ENCODE measurements at places on chromosomes 2 and 18.

- no peak for DNase-seq
These were observed 29.5 kb downstream of the COL5A2 start for GRCh38 chr2:189150033-189150432.

- no peak for DNase-seq
These were observed 55.6 kb downstream of the VIL1 start for GRCh38 chr2:218474527-218474926.

DNA sequence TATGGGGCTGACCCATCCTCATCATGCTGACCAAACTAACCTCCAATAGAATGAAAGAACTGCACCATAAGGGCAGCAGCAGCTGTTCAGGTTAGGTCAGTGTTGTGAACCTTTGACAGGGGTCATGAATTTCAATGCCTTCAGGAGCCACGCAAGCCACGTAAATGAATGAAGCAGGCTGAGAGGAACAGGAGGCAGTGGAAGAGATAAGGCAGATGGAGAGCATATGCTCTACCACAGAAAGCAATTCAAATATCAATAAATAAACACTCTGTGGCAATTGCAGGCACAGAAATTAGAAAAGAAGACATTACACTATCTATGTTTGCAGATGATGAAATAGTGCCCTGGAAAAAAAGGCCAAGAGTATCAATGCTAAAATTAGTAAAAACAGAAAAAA, 56.3 kb downstream of the SCG2 start:
- no peak for DNase-seq

DNA sequence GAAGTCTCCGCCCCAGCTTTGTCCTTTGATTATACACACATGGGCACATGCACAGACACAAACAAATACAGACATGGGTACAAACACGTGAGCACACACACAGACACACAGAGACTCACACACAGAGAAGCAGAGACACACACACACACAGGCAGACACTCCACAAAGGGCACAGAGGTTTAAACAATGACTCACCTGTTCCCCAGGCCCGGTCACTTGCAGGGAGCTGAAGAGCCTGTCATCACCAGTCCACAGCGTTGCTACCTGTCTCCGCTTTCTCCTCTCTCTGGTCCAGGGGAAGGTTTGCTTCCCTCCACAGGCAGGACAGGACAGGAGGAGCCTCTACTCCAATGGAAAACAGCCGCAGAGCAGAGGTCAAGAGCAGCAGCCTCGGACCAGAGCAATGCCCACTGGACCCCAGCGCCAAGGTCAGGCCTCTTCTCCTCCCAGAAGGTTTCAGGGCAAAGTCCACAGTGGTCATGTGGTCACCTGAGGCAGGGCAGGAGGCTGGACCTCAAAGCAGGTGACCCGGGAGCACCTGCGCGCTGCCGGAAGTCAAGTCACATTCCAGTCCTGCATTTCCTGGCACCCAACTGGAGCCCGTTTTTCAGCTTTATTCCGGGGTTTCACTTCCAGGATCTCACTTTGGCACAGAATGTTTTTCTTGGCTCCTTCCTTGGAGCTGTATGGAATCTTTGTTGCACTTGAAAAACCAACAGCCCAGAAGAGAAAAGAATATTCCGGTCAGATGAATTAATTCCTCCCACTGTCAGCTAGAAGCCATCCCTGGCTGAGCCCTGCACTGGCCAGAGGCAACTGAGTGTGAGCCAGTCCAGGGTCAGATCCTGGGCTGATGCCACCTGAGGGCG, at the start of gene RAB17:
Gene RAB17 (minus strand): TSS at position 463 of the 869 bp plus-strand sequence. CDS start 4,580 bp downstream, outside the sequence.
- DNase-seq: no peak

GRCh38 chr2:172772633-172773032, 37.0 kb downstream of the RAPGEF4 start:
- DNase-seq: no peak

DNA sequence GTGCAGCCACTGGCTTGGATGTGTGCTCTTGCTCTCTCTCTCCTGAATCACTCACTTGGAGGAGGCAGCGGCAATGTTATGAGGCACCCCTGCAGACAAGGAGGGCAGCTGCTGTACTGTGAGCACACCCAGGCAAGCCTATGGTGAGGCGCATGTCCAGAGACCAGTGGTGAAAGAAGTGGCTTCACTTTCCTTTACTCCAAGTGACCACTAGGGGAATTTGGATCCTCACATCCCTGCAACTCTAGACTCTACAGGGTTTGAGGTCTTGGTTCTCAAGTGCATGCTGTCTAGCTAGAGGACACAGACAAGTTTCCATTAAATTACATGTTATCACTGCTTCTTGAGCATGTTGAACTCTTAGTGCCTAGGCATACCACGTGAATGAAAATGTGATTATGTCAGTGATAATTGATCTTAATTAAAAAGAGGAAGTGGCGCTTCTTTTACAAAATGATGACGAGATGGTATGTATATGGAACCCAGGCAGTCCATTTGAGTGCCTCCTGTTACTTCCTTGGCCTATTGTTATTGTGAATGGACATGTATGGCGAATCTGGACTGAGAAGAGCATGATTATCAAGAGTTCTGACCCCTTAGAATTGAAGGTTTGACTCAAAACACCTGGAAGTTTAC, 181.0 kb upstream of the CDH2 start:
- DNase-seq: no peak

DNA sequence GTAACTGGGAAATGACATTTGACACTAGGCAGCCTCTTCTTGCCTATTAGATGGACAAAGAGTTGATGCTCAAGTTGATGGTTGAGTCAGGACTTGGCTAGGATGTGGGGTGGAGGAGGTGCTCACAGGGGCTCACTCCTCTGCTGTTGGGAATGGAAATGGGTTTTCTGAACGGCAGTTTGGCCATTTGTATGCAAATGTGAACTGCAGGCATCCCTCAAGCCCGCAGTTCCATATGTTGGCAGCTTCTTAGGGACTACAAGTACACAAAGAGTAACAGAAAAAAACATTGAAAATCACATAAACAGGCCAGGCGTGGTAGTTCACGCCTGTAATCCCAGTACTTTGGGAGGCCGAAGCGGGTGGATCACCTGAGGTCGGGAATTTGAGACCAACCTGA, 80.8 kb downstream of the INPP5D start:
- DNase-seq: no peak

DNA sequence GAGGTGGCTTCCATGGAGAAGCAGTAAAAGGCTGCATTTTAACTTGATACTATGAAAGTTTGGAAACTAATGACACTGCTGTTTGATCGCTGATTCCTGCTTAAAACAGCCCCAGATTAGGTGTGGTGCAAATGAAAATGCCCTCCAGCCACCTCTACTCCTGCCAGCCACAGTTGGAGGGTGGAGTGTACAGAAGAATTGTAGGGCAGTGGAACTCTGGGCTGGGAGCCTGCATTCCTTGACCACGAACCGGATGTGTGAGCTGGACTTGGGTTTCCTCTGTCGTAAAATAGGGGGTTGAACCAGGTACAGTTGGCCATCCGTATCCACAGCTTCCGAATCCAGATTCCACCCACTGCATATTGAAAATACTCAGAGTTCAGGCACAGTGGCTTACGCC, 84.6 kb upstream of the RFX8 start:
- no peak for DNase-seq

GRCh38 chr2:3667151-3667631, 9.2 kb downstream of the ALLC start:
- no peak for DNase-seq

DNA sequence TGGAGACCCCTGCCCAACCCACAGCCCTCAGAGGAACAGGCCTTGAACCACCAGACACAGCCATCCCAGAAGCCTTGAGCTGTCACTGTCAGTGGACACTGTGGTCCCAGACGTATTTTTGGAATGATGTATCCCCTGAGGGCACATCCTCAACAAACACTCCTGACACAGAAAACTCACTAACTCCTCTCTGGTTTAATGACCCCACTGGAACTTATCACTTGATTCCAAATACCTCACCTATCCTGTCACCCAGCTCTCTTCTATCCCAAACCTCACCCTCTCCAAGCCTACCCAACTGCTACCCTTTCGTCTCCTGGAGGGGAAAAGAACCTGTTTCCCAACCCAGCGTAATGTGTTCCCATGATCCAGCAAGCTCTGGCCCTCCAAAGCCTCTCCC, 111.6 kb downstream of the MREG start:
- DNase-seq: no peak

DNA sequence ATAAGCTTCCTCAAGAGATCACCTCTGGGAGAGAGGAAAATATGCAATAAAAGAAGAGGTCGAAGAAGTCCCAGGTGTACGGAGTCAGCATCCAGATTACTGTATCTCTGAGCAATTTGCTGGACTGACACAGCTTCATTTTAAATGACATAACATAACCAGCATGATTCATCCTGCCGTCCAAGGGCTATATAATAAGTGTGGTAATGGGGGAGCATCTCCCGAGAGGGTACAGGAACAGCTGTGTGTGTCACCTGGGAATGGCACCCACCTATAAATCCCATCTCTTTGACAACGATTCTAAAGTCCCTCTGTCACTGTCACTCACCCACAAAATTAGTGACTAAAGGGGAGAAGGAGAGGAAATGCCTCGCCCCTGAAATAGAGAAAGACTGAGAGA, 19.3 kb upstream of the FZD7 start:
- no peak for DNase-seq

DNA sequence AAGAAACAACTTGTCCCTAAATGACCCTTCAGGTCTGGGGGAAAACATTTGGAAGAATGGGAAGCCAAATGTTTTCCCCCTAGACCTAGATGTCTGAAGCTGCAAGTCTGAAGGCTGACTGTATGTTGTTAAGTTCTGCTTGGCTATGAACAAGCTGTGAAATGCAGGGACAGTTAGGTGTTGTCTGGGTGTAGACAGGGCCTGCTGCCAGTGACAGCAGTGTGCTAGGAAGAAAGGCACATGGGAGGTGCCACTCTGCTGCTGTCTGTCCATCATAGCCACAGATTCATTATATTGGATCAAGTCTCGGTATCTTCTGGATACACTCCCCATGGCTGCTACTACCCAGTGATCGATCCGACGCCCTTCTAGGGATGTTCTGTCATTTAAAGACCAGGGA, 265.9 kb upstream of the PXDN start:
- DNase-seq: no peak

GRCh38 chr2:8378016-8378810, 303.6 kb upstream of the ID2 start:
- DNase-seq: no peak

DNA sequence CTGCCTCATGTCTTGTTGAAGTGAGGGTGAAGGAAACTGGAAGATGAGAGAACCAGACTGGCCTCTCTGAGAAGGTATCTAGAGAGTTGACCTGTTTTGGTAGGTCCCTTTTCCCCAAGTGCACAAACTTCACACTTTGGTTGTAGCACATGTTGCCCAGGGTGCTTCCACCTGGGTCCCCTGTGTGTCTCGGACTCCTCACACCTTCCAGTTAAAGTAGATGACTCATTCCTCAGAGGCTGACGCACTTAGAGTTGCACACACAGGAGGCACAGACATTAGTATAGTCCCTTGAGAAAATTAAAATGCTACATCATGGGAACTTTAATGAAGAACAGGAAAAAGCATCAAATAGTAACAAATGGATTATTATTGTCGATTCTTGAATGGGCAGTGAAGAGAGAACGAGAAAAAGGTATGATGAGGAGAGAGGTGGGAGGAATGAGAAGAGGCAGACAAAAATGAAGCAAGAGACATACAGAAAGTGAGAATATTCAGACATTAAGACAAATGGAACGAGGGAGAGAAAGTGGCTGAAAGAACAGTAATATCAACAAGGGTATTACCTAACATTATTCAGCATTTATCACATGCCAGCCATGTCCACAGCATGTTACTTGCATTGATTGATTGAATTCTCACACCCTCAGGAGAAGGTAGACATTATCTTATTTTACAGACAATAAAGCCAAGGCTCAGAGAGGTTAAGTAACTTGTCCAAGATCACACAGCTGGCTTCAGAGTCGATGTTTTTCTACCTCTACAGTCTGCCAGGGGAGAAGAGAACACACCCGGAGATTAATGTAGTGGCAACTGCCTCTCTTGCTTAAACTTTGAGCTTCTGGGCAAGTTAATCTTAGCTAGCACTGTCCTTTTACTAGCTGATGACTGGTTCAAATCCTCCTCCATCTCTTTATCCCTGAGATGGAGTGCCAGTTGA, 68.6 kb downstream of the FHOD3 start:
- no peak for DNase-seq

DNA sequence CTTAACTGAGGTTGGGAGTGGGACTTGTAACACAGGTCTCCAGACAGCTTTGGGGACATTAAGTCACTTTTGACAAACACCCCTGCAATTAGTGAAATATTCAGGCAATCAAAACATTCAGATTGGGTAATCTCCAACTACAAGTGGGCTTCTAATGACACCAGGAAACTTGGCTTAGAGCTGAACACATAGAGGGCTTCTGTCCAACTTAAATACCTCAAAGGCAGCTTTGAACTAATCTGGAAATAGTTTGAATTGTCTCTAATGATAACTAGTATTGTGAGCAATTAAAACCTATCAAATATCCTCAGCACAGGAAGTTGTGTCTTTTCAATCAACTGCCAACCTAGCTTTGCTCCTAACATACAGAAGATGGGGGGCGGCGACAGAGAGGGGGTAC, 5.1 kb upstream of the ASPRV1 start:
- DNase-seq: no peak

DNA sequence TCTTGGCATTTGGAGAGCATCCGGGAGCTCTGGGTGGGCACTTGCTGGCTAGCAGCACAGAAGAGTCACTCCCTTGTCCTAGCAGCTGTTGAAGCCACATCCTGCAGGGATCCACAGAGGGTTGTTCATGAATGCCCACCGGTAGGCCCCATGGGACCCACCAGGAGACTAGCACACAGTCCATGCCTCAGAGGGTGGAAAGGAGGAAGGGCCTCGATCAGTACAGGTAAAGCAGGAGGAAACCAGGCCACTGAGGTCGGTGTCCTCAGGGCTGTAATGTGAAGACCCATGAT, 205.8 kb downstream of the SEPTIN10 start:
- DNase-seq: no peak

- DNase-seq: peak; percentile 52
These were observed 26.3 kb downstream of the DHRS9 start for GRCh38 chr2:169095621-169096105.

GRCh38 chr2:106956879-106957278, 70.9 kb upstream of the ST6GAL2 start:
- peak; percentile 96 for DNase-seq

GRCh38 chr2:126187668-126188067, 468.3 kb upstream of the GYPC start:
- DNase-seq: no peak

- no peak for DNase-seq
These were observed 163.1 kb downstream of the TTC32 start for GRCh38 chr2:19738707-19739106.

DNA sequence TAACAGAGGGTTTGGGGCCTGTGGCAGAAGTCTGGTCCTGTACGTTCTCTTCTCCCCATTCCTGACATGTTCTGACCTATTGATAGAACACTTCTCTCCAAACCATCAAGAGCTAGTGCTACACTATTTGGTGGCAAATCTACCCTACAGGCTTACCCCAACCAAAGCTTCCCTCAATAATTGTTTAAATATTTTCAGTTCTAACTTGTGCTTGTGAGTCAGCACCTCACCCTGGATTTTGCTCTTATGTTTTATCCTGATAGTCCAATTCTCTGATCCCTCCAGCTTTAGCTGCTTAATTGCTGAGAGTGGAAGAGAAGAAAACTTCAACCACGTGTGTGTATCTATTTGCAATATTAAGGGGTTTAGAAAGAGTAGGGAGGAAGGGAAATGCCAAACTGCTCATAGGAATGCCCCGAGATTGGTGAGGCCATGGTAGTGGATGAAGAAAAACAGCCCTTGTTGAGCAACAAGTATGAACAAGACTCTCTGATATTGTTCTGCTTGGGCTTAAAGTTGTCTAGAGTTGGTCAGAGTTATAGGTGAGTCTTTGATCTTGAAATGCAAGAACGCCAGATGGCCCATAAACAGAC, 67.8 kb upstream of the PARD3B start:
- DNase-seq: no peak

GRCh38 chr2:73708527-73708926, 28.6 kb downstream of the TPRKB start:
- no peak for DNase-seq

All from amniotic stem cell (primary cell).